ENCODE measurements at places on chromosomes 12 and 14. TPM values are rescaled to one million over a fixed set of nuclear protein-coding genes. Genes with fewer than 3 reads are reported as not detected.

AQP6 gene
- not detected for total RNA-seq

RBM23 gene
- 77.1 TPM for total RNA-seq

RTL1 gene
- total RNA-seq = not detected

CD163L1 gene
- total RNA-seq = not detected

OXA1L gene
- total RNA-seq = 107 TPM

GPR84 gene
- total RNA-seq = 0.57 TPM

NFATC4 gene
- not detected for total RNA-seq
